ENCODE measurements at places on chromosomes 4 and X.

DNA sequence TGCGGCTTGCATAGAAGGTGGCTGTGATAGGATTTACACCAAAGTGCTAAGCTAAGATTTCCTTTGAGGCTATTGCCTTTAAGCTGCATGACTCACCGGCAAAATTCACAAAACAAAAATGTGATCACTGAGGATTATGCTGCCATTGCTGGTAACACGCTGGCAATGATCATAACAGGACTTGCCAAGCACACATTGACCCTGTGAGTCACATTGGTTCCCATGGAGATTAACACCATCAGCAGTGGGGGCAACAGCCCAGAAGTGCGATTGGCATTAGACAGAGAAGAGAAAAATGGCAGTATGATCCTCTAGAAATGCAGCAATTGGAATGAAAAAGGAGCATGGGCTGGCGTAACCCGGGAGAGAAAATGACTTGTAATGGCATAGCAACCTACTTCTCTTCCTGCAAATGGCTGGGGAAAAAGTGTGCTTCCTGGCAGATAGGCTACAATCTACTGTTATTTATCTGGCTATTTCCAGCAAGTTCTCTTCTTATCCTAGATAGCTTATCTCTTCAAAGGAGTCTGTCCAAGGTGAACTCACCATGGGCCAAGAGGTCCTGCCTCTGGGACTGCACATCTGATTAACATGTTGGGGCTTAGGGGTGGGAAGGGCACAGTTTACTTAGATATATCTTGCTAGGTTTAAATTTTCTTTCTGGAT, 314.2 kb upstream of the IGFBP7 start:
- DNase-seq: peak; percentile 63

- DNase-seq: no peak
These were observed 17.3 kb upstream of the NDUFC1 start for GRCh38 chr4:139319571-139319970.

DNA sequence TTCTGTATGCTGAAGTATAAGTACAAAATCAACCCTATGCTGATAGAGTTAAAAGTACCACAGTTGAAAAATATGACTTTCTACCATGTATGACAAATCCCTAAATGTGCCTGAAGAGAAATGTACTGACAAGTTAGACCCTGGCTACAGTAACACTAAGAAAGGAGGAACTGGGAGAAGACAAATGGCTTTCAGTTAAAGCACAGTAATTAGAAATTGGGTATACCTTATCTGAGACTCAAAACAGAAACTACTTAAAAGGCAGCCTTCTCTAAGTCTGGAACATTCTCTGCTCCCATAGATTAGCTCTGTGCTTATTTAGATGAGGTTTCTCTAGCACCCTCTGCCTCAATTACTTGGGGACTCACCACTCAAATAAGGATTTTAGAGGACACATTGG, 189.1 kb downstream of the GPC3 start:
- DNase-seq: no peak

DNA sequence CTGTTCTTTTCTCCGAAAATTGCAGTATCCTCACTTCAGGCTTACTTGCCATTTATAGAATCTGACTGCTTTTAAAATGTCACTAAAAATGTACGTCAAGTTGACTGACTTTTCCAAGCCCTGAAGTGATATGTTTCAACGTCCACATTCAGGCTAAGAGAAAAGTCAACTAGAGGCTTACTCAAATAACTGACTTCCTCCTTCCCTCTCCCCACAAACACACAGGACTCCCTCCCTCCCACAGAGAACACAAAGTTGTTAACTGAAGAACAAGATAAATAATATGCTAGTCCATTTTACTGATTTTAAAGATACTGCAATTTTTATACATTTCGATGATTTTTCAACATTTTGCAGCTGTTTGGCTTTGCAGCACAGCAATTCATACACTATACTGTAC, 13.8 kb upstream of the CDKL2 start:
- no peak for DNase-seq

DNA sequence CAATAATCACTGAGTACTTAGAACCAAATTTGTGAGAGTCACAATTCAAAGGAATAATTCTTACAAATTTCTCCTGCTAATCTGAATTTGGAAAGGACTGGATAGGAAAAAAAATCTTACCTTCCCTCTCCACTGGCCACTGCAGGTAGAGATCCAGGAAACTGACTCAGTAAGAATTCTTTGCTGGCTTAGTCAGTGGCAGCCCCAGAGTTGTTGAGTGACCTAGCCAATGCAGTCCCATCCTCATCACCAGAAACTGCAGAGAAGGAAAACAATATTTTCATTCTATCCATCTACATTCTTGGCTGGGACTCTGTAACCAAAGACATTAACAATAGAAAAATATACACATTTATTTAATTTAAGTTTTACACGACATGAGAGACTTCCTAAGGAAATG, 572.0 kb downstream of the ADGRL3 start:
- DNase-seq: peak; percentile 22

GRCh38 chr4:24605216-24605615, 20.9 kb upstream of the DHX15 start:
- no peak for DNase-seq

- no peak for DNase-seq
These were observed 185.5 kb upstream of the PITX2 start for GRCh38 chr4:110808351-110808878.

DNA sequence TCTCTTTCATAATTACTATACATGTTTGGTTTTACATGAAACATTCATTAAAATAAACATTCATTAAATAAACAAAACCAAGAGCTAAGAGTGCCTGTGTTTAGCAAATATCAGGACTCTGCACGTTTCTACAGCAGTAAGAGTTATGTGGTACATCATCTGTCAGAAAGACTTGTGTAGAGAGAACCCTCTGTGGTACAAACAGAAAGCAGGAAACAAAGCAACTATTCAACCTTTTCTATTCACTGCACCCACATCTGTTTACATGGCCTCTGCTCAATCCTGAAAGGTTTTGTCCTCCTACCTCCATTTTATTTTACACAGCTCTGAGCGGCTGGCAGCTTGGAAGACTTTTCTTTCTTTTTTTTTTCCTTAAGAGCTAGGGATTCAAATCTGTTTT, 90.7 kb upstream of the PCDH18 start:
- no peak for DNase-seq

DNA sequence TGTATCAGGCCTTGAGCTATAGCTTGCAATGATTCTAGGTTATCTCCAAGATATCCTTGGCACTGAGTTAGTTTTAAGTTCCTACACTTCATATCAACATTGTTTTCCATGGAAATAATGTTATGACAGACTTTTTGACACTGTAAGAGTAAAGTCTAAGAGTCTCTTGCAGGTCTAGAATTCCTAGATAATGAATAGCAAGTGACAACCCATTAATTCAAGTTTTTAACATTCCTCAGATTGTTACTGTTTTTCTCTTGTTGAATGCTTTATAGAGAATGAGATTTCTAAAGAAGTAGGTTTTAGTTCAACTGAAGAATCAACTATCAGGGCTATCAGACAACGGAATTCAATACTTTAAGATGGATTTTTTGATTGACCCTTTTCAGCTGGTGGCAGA, 276.1 kb downstream of the PPP3CA start:
- DNase-seq: no peak

DNA sequence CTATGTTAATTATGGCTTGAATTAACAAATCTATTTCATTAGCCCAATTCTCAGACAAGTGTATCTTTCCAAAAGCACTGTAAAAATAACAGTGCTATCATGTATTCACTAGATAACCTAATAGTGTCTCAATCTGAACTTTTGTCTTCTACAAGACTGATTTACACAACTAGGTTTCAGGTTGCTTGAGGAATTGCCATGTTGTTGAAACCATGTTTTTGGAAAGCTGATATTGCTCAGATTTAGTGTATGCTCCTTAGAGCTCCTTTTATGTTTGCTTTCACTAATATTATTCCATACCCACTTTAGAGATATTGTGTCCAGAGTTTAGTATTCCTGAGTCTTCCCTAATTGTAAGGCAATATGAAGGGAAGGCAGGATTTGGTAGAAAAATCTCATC, 70.6 kb downstream of the GPAT3 start:
- no peak for DNase-seq

- peak; percentile 93 for DNase-seq
These were observed 111.7 kb downstream of the CHRNA9 start for GRCh38 chr4:40446839-40447238.

GRCh38 chr4:82517043-82517442, 44.7 kb downstream of the TMEM150C start:
- no peak for DNase-seq

DNA sequence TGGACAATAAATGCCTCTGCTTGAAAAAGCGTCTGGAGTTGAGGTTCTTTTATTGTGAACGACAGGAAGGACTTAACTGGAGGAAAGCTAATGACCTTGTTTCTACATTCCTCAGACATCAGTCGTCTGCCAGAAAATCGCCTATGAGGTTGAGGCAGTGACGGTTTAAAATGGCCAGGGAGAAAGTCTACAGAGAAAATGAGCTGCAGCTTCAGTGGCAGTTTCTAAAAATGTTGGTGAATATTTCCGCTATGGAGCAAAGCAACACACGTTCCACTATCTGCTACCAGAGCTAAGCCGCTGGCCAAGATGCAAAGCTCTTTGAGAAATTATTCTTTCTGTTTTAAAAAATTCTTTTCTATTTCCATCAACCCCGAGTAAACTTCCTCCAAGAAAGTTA, 116.9 kb upstream of the GALNT7 start:
- DNase-seq: no peak

- DNase-seq: no peak
These were observed 14.4 kb upstream of the DCAF8L1 start for GRCh38 chrX:27995611-27996010.

DNA sequence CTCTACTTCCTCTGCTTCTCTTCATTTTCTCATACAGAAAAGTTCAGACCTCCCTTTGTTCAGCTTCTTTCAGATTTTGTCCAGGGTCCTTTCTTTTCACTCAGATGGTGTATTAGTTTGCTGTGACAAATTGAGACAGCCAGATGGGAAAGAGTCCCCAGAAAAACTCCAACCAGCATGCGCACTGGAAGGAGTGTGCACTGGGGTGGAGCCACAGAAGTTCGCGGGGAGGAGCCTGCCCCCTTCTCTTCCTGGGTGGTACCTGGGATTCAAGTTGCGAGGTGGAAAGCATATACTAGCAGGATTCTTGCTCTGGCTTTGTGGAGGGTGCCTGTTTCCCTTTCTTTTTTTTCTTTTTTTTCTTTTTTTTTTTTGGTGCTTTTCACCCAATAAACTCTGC, 51.6 kb downstream of the SMIM20 start:
- no peak for DNase-seq

- no peak for DNase-seq
These were observed 334.6 kb downstream of the PCDH10 start for GRCh38 chr4:133483600-133484246.

DNA sequence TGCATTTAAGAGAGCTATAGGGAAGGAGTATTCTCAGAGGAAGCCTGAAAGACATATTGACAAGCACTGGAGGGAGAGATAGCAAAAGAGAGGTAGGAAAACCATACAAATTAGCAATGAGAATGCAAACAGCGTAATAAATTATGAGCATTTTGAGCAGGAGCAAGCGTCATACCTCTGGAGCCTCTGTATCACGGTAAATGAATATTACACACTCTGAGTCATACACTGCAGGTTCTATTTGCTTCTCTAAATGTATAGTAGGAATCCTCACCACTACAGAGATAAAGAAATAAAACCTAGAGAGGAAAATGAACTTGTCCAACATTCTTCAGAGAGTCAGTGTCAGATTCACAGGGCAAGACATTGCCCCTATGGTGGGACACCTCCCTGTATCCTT, 46.4 kb upstream of the GABRE start:
- no peak for DNase-seq

Data from epithelial cell of prostate (primary cell).